ENCODE measurements at places on chromosomes 4 and X. TPM values are rescaled to one million over a fixed set of nuclear protein-coding genes. Genes with fewer than 3 reads are reported as not detected.

RAB39B gene
- total RNA-seq = 9.4 TPM

STK32B gene
- total RNA-seq = not detected

DUX4 gene
- total RNA-seq = not detected

UGDH gene
- 11.9 TPM for total RNA-seq

ODAM gene
- not detected for total RNA-seq

NUP62CL gene
- 3.0 TPM for total RNA-seq

CENPVL1 gene
- total RNA-seq = not detected

HS3ST1 gene
- not detected for total RNA-seq

SLC6A14 gene
- not detected for total RNA-seq

CD40LG gene
- 12.7 TPM for total RNA-seq
